GM04504 (cell line): ENCODE measurements at places on chromosomes 1 and 21.
A peak's percentile ranks its signal among the peaks of the same experiment; 100 is the strongest.

GRCh38 chr1:110239441-110240430 is 29.6 kb downstream of the KCNC4 start:
- DNase-seq: no peak

GRCh38 chr21:27622631-27623030 is 655.7 kb upstream of the ADAMTS5 start:
- DNase-seq: no peak

DNA sequence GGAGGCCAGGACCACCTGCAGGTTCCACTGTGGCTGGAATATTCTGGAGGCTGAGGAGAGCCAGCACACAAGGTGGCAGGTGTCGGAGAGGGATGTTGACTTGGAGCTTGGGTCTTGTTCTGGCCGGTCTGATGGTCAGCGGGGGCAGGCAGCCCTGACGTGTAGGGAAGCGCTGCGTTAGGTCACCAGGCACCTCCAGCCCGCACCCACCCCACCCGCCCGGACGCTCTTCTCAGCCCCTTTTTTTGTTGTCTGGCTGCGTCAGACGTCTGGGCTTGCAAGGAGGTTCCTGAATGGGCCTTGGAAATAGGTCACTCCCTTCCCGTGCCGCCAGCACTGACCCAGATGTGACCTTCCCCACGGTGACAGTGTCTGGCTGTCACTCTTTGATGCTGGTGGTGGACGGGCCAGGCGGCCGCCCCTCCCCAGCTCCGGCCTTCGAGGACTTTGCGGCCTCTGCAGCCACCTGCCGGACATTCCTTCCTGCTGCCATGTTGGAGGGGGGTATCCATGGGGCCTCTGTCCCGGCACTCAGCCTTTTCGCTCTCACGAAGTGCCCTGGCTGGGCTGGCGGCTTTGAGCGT is 30.1 kb downstream of the SPSB1 start:
- no peak for DNase-seq

- no peak for DNase-seq
Observed at GRCh38 chr1:89475269-89475668, 49.4 kb upstream of the LRRC8B start.

DNA sequence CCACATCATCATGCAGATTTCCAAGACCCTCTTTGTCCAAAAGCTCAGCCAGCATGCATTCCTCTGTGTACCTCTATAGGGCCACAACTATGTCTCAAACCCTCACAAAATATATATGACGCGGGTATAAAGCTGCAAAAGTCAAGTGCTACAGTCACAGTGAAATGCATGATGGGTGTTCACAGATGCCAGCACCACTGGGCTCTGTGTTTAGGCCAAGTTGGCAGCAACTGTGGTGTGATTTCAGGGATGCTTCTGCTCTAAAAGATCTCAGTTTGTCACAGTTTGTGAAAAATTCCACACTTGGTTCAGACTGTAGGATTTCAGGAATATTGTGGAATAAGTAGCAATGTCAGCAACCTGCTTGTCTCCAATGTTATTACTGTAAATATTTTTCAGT is 23.9 kb upstream of the SELP start:
- DNase-seq: no peak

GRCh38 chr1:18770799-18771198 is 88.7 kb downstream of the TAS1R2 start:
- DNase-seq: no peak

GRCh38 chr1:37724575-37724974 is 32.3 kb downstream of the CDCA8 start:
- DNase-seq: no peak

DNA sequence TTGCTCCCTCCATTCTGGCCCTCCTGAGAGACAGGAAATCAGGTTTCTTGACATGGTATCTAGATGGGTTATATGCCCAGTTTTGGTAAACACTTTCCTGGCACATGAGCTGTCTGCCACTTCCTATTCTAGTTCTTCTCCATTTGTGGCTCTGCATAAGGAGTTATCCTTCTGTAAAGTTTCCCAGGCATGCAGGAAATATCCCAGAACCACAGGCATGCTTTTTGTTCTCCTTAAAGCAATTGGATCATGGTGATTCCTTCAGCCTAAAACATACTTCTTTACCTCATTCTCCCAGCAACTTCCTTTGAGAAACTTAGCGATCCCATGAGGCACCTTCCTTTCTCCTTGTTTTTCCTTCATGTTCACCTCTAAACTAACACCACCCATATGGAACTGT is 199.8 kb downstream of the CRB1 start:
- DNase-seq: peak; percentile 14

DNA sequence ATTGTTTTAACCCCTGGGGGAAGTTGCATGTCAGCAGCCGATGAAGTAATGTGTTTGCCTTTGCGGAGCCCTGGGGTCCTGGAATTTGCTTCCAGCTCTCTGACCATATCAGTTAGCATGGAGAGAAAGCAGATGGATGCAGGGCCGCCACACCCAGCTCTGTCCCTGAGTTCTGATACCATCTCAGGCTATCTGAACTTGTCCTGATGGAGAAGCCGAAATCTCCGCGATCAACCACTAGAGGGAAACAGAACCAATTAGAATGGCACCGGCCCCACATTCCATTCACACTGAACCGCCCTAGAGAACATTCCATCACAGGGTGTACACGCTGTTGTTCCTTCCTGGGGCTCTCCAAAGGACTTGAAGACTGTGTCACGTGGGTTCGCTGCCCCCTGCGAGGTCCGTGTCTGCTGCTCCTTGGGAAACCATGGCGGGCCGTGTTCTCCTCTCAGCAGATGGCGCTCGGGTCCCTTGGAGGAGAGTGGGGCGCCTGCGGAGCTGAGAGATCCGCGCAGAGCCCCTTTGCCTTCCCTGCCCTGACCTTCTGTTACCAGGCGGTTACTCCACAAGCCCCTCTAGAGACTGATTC is 75.4 kb downstream of the ABCA4 start:
- DNase-seq: peak; percentile 85

DNA sequence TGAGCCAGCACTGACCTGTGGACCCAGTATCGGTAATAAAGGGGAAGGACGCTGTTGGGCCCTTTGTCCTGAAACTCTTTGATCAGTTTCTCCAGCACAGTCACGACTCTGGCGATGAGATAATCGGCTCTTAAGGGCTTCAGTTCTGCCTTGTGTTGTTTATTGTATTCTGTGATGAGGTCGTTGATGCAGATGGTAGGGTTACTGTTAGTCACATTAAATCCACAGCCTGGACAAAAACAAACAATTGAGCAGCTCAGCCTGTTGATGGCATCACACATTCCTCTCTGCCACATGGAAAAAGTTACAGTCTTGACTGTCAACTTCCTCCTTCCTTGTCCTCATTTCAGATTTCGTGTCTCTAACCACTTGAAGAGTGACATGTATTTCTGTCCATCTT is 57.6 kb downstream of the SIM2 start:
- no peak for DNase-seq

DNA sequence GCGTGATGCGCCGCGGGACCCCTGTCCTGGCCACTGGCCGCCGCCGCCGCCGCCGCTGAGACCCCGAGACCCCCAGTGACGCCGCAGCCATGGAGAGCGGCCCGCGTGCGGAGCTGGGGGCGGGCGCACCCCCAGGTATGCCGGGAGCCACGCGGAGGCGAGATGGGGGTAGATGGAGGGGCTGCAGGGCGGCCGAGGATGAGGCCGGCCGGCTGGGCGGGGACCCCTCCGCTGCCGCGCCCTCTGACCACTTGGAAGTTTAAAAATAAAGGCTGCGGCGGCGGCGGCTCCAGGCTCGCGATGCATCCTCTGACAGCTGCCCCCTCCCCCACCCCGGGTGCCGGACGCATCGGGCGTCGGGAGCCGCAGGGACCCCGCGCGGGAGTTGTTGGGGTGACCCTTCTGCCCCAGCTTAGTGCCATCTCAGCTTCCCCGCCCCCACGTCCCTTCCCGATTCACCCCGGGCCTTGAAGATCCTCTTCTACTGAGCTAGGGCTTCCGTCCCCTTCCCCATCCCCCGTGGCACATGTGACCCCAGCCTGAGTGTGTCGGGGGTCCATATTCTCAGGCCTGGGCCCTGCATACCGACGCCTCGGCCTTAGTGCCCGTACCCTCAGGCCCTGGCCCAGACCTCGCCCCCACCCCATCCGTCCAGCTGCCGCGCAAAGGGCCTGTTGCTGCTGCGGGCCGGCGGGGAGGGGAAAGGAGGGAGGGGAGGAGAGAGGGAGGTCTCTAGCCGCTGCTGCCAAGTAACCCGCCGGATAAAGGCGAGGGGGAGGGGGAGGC is 562 bp downstream of the MAP7D1 start:
- no peak for DNase-seq

DNA sequence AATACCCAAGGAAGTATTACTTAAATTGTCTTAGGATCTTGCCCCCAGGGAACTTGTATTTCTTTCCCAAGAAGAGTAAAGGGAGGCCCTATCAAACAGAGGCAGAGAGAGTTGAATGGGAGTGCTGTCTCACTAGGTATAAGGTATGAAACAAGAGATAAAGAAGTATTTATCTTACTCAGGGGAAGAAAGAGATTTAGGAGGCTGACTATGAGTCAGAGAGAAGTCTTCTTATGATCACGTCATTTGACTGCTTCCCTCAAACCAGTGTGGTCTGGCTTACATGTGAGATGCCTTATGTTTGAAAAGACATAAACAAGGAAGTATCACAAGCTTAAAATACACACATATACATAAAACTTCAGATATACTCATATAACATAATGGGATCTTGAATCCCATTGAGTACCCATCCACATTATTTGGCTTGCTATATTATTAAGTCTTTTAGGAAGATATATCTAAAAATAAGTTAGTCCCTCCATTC is 29.6 kb downstream of the DUSP10 start:
- no peak for DNase-seq

DNA sequence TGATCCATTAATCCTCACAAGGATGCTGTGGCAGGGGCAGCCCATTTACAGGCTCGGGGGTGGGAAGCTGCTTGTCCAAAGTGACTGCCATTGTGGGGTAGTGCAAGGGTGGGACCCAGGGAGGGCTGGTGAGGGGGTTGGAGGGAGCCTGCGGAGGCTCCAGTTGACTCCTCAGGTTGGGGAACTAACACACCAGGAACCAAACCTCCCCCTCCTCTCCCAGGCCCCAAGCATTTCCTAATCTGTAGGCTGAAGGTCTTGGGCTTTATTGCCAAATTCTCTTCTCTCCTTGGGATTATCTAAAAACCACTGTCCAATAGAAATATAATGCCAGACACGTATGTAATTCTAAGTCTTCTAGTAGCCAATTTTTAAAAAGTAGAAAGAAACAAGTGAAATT is 18.2 kb downstream of the IKBKE start:
- DNase-seq: no peak

DNA sequence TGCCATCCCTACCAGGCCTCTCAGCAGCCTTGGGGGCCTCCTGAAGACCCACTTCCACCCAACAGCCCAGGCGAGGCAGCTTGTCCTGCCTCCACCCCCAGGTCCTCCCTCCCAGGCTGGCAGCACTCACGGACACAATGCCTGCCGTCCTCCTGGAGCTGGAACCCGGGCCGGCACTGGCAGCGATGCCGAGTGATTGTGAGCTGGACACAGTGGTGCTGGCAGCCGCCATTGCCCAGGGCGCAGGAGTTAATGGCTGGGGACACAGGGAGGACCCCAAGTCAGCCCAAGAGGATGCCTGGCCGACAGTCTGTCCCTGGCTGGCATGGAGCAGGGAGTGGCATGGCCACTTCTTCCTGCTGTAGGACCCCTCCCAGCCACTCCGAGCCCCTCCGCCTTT is 60.8 kb downstream of the ARHGEF16 start:
- DNase-seq: no peak

DNA sequence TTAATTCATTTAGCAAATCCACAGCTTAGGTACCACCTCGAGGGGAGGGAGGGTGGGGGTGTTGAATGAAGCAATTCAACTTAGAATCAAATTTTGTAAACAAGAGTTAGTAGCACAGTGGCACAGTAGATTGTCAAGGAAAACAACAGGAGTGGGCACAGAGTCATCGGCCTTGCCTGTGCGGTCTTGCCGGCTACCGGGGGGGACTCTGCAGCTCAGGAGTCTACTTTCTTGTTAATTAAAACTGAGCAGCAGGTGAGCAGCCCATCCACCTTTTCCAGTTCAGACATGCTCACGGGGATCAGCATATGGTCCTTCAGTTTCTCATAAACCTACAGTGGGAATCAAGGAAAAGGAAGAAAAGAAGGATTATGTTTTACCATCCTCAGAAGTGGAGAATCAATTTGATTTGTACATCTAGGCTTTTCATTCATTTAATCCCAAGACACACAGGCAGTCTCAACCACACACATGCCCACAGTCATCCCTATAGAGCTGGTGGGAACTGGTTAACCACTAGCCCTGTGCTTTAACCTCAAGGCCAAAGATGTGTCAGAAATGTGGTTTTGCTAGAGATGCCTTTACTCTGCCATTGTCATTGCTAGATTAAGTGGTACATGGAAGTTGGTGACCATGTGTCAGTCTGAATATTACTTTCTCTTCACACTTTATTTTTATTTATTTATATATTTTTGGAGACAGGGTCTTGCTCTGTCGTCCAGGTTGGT is 45.0 kb upstream of the BCL10 start:
- no peak for DNase-seq

- no peak for DNase-seq
Observed at GRCh38 chr1:167905182-167905581, 8.8 kb downstream of the ADCY10 start.

- DNase-seq: no peak
Observed at GRCh38 chr1:97903626-97904025, 17.2 kb downstream of the DPYD start.

GRCh38 chr1:98550076-98550475 is 111.4 kb upstream of the SNX7 start:
- DNase-seq: no peak

DNA sequence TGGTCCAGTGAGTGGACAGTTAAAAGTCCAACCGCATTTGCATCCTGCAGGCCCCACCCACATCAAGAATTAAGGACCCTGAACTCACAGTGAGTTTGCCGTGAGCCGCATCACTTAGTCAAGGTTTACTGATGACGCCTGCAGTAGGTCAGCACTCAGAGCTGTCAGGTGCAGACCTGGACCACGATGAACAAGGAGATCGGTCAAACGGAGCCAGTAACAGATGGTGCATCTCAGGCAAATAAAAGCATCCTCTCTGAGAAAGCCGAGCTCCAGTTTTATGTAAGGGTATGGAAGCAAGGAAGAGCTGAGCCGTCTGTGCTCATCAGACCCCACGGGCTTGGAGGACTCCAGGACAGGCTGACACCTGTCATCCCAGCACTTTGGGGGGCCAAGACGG is 4.5 kb downstream of the PRDM15 start:
- DNase-seq: no peak

GRCh38 chr1:153506831-153507413 is 28.9 kb downstream of the S100A6 start:
- peak; percentile 72 for DNase-seq
